ENCODE measurements at places on chromosomes 5 and 9. TPM values are rescaled to one million over a fixed set of nuclear protein-coding genes. Genes with fewer than 3 reads are reported as not detected.

DNA sequence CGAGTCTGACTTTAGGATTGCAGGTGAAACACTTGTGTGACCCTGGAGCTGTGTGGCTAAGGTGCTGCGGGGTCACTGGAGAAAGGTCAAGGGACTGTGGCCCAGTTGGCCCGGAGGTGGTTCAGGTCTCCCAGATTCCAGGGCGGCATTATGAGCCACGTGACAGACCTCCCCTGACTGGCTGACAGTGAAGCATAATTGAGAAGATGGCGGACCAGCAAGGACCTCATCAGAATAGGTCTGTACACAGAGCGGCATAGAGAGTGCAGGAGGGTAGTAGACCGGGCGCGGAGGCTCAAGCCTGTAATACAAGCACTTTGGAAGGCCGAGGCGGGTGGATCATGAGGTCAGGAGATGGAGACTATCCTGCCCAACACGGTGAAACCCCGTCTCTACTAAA lies 815 bp upstream of the ODF2 start:
- no peak for DNase-seq

DNA sequence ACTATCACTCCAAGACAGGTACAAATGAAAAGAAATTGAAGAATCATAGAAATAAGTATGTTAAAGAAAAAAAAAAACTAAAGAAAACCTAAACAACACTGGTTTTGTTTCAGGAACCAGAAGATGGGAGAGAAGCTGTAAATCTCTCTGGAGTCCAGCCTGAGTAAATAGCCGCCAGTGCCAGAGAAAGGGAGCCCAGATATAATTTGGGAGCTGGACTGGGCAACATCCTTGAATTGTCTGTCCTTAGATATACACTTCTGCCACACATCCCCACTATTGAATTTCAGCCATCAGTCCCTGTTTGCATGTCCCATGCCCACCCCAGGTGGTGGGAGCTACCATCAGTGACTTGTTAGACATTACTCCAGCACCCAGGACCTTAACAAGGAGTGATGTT lies 979.6 kb downstream of the DTWD2 start:
- no peak for DNase-seq

DNA sequence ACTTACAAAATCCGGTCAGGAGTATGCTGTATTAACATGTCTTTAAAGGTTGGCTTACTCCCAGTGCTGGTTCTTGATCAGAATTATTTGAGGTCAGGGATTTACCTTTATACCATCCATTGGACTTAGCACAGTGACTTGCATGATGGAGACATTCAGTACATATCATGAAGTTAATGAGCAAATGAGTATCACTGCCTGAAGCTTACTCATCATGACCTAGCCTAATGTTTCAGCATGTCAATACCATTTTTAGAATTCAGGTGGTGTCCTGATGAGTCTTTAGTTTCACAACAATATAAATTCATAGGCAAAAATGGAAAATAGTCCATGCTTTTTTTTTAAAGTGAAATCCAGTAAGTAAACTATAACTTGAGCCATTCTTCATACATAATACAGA lies 226.0 kb upstream of the C9orf72 start:
- DNase-seq = no peak

DNA sequence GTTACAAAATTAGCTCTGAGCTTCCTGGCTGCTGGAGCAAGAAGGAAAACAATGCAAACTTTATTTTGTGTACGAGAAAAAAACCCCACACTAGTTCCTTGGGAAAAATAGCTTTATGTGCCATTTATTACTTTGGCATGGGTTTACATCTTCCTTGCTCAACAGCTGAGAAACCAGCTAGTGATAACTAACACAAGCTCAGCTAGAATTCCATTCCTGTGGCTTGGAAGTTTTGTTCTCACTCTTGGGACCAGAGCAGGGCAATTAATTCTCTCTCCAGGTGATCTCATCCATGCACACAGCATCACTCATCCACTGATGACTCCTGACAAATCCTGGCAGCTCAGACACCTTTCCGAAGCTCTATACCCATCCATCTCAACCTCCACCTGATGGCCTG lies 104.1 kb downstream of the CRB2 start:
- DNase-seq = no peak

GRCh38 chr5:89270901-89271300 lies 387.9 kb upstream of the MEF2C start:
- no peak for DNase-seq

The DPH7 gene
- 84.3 TPM for polyA plus RNA-seq

The PLCXD3 gene
- polyA plus RNA-seq = 0.15 TPM

The ADGRD2 gene
- polyA plus RNA-seq = 0.10 TPM

The GCNT1 gene
- 1.1 TPM for polyA plus RNA-seq

All from SK-N-SH (cell line).